ENCODE measurements at places on chromosomes 2 and 18.
A peak's percentile ranks its signal among the peaks of the same experiment; 100 is the strongest.

- DNase-seq, result no peak
Observed at GRCh38 chr18:31230495-31230894, 67.8 kb upstream of the DSC1 start.

DNA sequence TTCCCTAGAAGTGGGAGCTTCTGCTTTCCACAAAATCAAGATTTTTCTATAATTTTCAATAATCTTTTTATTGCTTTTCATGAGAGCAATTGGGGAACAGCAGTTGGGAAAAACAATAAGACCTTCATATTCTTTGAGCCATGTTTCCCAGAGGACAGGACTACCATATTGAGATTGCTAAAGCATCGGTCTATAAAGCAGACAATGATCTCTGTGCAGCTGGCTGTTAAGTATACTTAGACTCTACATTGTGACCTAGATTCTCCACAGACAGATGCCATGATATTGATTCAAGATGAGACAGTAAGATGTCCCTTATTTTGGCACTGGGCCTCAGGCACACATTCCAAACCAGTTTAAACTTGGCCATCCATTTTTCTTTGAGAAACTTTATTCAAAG lies 1178.7 kb downstream of the SUCLG1 start:
- no peak for DNase-seq

DNA sequence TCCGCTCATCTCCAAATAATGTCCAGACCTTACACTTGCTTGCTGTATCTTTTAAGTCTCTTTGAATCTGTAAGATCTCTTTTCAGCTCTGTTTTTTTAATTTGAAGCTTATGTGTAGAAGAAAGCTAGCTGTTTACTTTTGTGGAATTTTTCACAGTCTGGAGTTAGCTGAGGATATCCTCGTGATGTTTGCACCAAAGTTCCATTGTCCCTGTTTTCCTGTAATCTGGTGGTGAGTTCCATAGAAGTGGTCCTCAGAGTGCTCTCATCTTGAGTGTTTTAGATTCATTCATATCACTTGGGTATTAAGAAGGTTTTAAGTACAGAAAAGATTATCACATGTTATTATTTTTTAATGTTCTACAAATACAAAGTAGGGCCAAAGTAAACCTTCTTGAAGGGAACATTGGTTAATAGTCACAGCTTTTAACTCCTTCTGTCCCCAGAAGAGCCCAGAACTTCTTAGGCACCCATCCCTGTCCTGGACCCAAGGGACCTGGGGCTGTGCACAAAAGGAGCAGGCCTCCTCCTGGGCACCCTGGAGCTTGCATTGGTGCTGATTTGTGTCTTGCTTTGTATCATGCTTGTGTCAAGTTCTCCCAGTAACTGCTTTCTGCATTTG lies 15.0 kb downstream of the MLPH start:
- no peak for DNase-seq

DNA sequence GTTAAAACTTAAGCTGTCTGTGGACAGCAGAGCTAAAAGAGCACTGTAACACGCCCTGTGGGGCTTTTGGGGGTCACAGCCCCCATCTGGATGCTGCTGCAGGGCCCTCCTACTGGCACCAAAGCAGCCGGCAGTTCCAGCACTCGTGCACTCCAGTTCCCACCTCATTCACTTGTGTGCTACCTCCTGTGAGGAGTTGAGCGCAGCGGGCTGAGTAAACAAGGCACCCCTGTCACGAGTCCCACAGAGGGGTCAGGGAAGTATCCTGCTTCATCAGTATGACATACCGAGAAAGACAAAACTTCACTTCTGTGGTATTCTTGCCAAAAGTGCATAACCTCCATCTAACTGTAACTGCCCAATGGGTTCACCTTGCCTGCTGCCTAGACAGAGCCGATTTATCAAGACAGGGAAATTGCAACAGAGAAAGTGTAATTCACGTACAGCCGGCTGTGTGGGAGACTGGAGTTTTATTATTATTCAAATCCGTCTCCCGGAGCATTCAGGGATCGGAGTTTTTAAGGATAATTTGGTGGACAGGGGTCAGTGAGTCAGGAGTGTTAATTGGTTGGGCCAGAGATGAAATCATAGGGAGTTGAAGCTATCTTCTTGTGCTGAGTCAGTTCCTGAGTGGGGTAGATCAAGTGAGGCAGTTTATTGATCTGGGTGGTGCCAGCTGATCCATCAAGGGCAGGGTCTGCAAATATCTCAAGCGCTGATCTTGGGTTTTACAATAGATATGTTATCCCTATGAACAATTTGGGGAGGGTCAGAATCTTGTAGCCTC lies 41.6 kb downstream of the TMEM17 start:
- DNase-seq, result no peak

DNA sequence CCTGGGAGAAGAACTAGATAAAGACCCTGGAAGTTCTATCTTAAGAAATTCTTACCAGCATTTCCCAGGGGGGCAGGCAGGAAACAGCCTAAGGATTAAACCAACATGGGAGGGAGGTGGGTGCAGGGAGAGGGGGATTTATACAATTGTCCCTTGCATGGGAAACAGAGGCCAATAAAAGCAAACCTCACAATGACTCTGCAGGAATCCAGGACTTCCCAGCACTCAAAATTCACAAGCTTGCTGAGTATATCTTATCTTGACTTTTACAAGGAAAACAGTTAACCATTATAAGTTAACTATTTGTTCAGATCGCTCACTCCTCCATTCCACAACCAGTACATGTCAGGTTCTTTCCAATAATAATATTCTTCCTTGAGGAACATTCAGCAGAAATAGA lies 241.3 kb downstream of the MREG start:
- no peak for DNase-seq

GRCh38 chr2:144509879-144510221 lies 10.1 kb downstream of the ZEB2 start:
- no peak for DNase-seq

- DNase-seq, result no peak
Observed at GRCh38 chr2:165905269-165905668, 48.3 kb downstream of the TTC21B start.

DNA sequence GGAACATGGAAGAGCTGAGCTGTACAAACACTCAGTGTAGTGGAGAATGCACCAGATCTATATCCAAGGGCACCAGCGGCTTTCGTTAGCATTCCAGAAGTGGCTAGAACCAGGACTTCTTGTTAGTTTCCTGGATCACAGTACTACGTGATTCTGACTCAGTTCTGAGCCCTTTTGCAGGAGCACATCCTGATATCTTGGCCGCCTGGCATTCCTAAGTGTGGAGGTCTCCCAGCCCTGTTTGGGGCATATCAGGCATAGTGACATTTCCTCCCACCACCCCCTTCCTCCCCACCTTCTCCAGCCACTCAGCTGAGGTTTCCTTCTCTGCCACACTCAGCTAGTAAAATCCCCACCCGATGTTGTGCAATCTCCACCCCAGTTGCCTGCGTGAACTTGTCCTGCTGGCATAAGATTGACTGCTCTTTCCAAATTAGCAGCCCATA lies 63.4 kb downstream of the BMP10 start:
- peak; percentile 27 for DNase-seq

DNA sequence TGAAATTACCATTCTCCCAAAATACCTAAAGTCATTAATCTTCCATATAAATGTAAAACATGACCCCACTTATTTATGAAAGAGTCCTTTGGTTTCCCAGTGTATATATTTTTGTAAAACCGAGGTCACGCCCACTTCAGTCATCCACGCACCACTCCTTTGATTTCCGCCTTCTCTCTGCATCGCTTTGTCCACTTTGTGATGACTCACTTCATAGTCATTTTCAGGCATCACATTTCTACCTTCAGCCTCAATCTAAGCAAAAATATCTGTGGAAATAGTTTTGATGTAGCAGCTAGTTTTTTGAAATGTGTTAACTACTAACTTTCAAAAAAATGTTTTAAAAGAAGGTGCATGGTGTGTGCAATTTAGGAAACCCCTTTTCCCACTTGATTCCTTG lies 793.5 kb upstream of the SOX11 start:
- DNase-seq, result no peak

GRCh38 chr2:44168681-44169154 lies at the start of gene PPM1B:
PPM1B (plus strand) TSS chr2:44168875; CDS start chr2:44201200, 32,325 bp downstream.
- peak; percentile 100 for DNase-seq

DNA sequence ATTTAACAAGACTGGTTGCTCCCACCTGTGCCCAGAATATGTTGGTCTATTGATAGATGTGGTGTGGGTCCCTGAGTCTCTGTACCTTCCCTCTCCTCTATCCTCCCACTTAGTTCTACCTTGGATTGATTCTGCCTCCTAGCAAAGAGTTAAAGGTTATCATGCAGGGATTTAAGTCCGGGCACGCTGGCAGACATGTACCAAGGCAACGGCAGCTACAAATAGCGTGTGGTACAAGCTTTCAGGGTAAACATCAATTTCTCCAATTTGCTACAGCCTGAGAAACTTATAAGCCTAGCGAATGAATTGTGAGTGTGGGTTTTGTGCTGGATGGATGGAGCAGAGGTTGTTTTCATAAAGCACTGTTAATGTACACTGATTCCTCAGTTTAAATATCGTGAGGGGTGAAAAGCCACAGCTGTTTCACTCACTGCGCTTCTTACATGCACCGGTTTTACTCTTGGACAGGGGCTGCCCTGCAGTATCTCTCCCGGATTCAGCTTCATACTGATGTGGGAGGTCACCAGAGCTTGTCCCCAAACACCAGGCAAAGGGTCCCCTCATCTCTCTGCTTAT lies 289.8 kb downstream of the ICOS start:
- DNase-seq, result no peak

GRCh38 chr18:14924226-14924625 lies 176.3 kb downstream of the ANKRD30B start:
- DNase-seq, result no peak

GRCh38 chr2:27583390-27583915 lies 611 bp downstream of the ZNF512 start:
- DNase-seq, result no peak

DNA sequence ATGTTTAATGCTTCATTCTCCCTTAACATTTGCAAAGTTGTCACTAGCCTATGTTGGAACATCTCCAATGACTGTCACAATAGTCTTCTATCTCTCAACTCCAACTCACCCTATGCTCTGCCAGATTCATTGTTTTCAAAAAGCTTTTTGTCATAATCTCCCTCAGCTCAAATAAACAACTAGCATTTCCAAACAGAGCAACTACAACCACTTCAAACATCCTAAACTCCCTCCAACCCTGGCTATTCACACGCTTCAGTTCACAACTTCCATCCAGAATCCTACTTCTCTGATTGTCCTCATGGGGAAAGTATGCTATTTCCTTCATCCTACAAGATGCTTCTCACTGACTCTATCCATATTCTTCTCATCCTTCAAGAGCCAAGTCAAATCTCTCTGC lies 139.2 kb upstream of the VRK2 start:
- no peak for DNase-seq

- DNase-seq, result no peak
Observed at GRCh38 chr2:133802409-133803039, 234.3 kb upstream of the NCKAP5 start.

DNA sequence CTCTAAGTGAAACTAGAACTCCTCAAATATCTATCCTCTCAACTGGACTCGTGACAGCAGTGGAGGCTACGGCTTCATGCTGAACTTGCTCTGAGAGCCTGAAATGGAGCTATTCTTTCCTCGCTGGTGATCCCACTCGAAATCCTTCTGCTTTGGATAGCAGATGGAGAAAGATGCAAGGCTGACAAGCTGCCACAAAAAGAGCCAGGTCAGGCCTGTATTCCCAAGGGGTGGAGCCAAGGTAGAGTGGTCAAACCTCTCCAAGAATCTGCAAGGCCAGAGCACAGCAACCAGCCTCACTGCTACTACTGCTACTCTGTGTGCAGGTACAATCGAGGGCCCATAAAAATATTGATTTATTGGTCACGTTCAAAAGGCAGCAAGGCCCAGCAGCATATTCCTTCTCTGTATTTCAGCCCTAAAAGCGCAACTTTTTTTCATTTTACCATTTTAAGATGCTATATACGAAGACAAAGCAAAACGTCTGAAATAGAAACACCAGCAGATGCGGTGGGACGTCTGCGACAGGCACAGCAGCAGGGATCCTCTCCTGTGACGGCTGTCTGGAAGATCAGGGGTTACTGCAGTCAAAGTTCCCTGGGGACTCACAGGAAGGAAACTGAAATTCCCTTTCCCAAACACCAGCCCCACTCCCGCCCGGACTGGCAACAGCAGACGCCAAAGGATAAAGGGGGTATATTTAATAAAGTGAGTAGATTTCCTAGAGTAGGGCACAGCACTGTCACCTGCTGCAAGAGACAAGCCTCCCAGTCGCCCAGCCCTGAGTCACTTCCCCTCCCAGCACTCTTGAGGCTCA lies 2.4 kb downstream of the SPRED2 start:
- DNase-seq, result no peak
